ENCODE measurements at places on chromosomes 7 and 10. TPM values are rescaled to one million over a fixed set of nuclear protein-coding genes. Genes with fewer than 3 reads are reported as not detected.

FAM107B gene
- total RNA-seq, result 11.1 TPM

SCART1 gene
- total RNA-seq, result 2.7 TPM

ZNF25 gene
- 18.1 TPM for total RNA-seq

RNF133 gene
- 0.74 TPM for total RNA-seq

ELN gene
- 0.59 TPM for total RNA-seq

GFRA1 gene
- total RNA-seq, result 0.46 TPM

LRRTM3 gene
- under 0.01 TPM for total RNA-seq

SPDYE5 gene
- total RNA-seq, result not detected

ABCB1 gene
- 0.05 TPM for total RNA-seq

OR2A12 gene
- total RNA-seq, result not detected

SLC18A3 gene
- not detected for total RNA-seq

RAB19 gene
- not detected for total RNA-seq

IRF5 gene
- total RNA-seq, result 0.14 TPM

TMEM213 gene
- total RNA-seq, result not detected

GOLGA7B gene
- not detected for total RNA-seq

SUGCT gene
- 16.0 TPM for total RNA-seq

HOXA11 gene
- 13.2 TPM for total RNA-seq

C10orf67 gene
- total RNA-seq, result not detected

BBIP1 gene
- total RNA-seq, result 22.0 TPM

HNRNPF gene
- total RNA-seq, result 219 TPM

SLK gene
- total RNA-seq, result 43.1 TPM

CEP55 gene
- total RNA-seq, result 23.3 TPM

CCDC172 gene
- not detected for total RNA-seq

HMX2 gene
- not detected for total RNA-seq

HOXA3 gene
- 6.8 TPM for total RNA-seq

CARD11 gene
- 2.8 TPM for total RNA-seq

LRGUK gene
- total RNA-seq, result under 0.01 TPM

PARD3 gene
- 38.9 TPM for total RNA-seq

Measured in smooth muscle cell of the umbilical artery (primary cell).